ENCODE measurements at places on chromosomes 3 and 15.

- DNase-seq, result no peak
These were observed 154.9 kb downstream of the CHDH start for GRCh38 chr3:53691349-53691748.

DNA sequence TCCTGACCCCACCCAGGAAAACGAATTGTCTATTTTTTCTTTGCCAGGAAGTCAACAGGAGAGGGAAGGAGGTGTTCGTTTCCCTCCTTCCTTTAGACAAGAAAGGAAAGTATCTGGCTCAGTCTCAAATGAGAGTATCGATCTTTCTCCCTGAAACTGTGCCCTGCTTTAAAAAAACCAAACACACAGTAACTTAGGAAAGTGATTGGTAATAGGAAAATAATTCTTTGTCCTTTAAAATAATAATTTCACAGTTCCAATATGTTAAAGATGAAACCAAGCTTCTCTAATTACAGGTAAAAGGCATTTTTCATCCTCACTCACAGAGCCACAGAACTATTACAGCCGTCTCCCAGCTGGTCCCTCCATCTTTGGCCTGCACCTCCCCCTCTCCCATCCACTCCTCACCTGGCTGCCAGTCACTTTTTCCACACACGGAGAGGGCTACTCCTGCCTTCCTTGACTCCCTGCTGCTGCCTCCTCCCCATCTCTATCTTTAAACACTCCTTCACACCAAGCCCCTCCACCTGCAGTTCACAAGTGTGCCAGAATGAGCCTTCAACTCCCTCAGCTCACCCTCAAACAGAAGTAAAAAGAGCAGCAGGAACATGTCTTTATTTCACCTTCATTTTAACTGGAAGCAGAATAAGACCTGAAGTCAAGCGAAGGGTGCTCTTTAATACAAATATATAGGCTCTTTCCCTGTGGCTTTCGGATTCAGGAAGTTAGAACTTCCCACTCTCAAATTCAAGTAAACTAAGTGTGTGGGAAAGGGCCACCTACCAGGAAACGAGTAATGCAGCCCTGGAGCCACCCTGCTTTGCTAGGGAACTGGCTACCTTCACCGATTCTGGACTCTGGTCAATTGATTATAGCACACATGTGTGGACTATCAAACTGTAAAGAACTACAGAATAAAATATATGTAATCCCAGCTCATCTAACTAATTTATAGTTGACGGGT, 116.4 kb downstream of the SENP2 start:
- DNase-seq, result no peak

DNA sequence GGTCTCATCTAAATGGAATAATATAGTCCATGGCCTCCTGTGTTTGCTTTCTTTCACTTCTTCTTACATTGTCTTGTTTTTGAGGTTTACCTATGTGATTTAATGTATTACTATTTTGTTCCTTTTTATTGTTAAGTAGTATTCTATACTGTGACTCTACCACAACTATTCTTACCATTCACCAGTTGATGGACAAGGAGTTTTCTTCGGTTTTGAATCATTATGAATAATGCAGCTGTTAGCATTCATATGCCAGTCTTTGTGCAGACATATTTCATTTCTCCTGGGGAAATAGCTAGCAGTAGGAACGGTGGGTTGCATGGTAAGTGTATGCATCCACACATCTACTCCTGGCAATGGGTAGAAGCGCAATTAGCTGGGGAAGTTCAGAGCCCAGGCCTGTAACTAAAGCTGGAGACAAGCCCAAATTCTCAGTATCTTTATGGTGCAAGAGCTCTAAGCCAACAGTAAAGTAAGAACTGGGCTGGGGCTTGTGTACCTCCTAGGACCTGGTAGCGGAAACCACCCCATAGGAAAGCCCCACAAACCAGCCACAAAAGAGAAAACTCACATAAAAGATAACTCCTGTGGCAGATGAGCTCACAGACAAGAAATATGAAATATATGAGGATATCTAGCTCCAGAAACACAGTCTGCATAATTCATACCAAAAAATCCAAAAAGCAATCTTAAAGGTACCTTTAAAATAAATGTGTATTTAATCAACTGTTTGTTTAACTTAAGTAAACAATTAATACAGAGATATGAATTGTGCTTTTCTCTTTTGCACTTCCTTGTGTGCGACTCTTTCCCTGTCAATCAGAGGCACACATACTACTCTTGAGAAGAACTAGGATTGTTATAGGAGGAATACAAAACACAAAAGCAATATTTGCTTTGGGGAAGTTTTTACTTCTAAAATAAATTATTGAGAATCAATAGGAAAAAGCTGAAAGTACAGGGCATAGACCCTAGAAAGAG, 2.7 kb upstream of the CSTA start:
- DNase-seq, result no peak

GRCh38 chr3:107242579-107242978, 134.7 kb upstream of the CCDC54 start:
- DNase-seq, result no peak

DNA sequence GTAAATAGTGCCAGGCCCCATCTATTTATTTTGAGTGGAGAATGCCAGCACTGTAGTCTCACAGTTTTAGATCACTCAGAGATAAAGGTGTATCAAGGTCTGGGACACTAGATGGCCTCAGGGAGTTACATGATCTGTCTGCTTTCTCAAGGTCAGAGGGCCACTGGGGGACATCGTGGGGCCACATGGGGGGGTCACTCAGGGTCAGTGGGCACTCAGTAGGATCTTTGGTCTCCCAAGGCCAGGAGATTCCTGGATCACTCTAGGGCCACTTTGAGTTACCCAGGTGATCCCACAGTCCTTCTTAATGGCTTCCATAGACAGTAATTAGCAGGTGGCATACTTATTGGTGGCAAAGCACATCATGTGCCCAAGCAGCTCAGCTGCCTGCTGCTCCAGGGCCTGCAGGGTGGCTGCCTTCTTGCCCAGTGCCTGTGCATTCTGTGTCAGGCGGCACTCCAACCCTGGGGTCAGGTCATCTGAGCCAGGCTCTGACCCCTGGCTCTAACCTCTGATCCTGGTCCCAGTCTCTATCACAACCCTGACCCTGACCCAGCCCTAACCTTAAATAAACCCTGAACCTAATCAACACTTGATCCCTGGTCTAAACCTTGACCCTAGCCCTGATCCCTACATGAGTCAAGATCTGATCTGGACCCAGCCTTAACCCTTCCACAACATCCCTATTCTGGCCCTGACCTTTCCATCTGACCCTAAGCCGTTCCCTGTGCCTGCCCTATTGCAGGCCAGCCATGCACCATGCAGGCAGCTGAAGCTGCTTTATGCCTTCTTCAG, 1.8 kb upstream of the LAMB2 start:
- DNase-seq, result no peak
